ENCODE measurements at places on chromosomes 4 and X. TPM values are rescaled to one million over a fixed set of nuclear protein-coding genes. Genes with fewer than 3 reads are reported as not detected.

DNA sequence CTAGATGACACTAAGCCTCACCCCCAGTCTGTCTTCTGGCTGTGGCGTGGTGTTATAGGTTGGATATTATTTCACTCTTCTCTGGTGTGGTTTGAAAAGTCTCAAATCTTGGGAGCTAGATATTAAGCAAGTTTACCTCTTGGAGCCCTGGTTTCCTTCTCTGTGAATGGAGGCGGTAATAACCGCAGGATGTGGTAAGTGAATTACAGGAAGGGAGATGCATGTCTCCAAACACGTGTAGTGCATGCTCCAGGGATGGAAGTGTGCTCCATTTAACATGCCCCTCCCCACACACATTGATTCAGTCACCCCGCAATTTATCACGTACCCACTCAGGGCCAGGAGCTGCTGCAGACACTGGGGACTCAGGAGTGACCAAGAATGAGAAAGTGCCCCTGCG lies 4.9 kb downstream of the ZNF275 start:
- no peak overlapping the region for H3K27ac ChIP-seq
- H3K4me1 ChIP-seq: peaks cover 8% of the 10 kb centered on the region
- H3K36me3 ChIP-seq: peaks cover 2% of the 10 kb centered on the region
- DNase-seq: no peak
- no peaks in the 10 kb centered on the region for H3K27me3 ChIP-seq

- no peak overlapping the region for H3K27ac ChIP-seq
- H3K4me1 ChIP-seq: peaks cover 20% of the 10 kb centered on the region
- no peaks in the 10 kb centered on the region for H3K27me3 ChIP-seq
- H3K4me3 ChIP-seq: no peak overlapping the region
- DNase-seq: no peak
- H3K36me3 ChIP-seq: no peaks in the 10 kb centered on the region
Measured at GRCh38 chr4:10983885-10984640, 299.5 kb upstream of the CLNK start.

DNA sequence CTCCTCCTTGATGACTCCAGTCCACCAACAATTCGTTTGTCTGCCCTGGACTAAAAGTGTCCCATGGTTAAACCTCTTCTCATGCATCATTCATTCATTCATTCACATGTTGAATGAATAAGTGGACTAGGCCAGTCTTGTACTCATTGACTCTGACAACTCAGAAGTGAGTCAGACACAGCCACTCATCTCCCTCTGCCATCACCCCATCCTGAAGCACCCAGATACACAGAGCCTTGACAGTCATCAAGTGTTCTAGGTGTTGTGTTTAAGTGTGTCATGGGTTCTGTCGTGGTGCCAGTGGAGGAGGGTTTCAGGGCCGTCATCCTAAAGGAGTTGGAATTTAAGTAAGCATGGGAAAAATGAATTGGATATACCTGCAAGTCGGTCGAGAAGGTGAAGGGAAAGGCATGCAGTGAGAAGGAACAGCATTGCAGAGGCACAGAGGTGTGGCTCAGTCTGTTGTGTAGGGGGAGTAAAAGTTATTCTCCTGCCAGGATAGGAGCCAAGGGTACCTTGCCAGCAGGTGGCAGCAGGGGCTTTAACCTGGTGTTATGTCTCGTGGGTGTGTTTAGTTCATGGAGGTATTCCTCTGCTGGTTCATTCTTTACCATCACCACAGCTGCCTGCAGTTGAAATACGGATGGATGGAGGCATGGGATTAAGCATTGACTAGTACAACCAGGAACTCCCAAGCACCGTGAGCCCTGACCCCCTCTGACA lies 18.3 kb downstream of the MAGED2 start:
- no peak for DNase-seq
- no peak overlapping the region for H3K27ac ChIP-seq
- H3K4me1 ChIP-seq: no peaks in the 10 kb centered on the region
- no peaks in the 10 kb centered on the region for H3K36me3 ChIP-seq
- no peak overlapping the region for H3K4me3 ChIP-seq
- H3K27me3 ChIP-seq: no peaks in the 10 kb centered on the region

DNA sequence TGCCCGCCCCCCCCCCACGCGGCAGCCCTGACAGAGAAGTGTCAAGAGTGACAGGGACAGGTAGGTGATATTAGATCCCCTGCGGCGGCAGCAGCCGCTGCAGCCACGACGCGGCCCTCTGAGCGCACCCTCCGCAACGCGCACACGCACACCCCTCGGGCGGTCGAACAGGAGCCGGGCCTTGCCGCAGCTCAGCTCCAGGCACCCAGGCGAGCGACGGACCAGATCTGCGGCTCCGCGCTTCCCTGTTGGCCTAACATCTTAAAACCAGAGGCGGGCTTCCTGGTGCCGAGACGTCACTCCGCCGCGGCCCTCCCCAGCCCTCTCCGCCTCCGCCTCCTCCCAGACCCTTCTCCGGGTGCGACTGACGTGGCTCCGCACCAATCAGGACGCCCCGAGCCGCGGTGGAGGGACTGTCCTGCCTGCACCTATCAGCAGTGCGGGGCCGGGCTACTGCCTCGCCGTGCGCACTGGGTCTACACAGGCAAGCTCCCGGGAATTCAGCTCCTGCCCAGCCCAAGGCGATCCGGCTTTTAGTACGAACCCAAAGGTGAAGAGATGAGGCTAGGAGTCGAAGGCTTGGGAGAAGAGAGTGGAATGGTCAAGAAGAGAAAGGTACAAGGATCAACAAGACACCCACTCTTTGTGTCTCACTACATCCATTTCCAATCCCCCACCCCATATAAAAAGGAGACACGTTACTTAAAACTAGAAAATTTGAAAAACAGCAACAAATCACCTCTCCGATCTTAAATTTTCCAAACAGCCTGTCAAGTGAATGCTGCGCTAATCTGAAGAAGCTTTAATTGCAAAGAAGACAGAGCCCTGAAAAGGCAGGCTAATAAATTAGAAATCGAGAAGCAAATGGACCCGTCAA lies at the start of gene PITX2:
TSS of gene PITX2 (minus strand) at position 237 of the 877 bp plus-strand sequence. CDS start 617 bp downstream, outside the sequence.
- H3K36me3 ChIP-seq: no peaks in the 10 kb centered on the region
- peak; percentile 59 for DNase-seq
- H3K4me1 ChIP-seq: peaks cover 10% of the 10 kb centered on the region
- peaks cover 100% of the 10 kb centered on the region for H3K27me3 ChIP-seq

GRCh38 chr4:58214376-58214775 lies 1104.2 kb upstream of the IGFBP7 start:
- no peak overlapping the region for H3K27ac ChIP-seq
- no peaks in the 10 kb centered on the region for H3K36me3 ChIP-seq
- DNase-seq: no peak

- no peaks in the 10 kb centered on the region for H3K36me3 ChIP-seq
- no peaks in the 10 kb centered on the region for H3K27me3 ChIP-seq
- H3K4me3 ChIP-seq: no peak overlapping the region
- no peak overlapping the region for H3K27ac ChIP-seq
Measured at GRCh38 chr4:10554694-10555093, 97.5 kb upstream of the ZNF518B start.

DNA sequence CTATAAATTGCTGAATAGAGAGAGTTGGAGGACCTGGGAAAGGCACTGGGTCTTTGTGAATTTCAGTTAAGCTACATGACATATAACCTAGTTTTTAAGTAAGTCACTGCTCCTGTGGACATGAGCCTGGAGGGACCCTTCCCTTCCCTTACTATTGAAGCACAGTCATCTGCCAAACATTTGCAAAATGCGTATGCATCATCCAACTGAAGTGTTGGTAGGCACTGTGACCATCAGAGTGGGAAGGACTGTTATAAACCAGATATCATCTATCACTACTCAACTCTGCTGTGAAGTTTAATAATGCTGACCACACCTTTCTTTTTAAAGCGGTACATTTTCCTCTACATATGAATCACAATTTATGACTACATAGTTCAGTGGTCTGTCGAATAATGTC lies 5.2 kb downstream of the GABRA3 start:
- no peaks in the 10 kb centered on the region for H3K36me3 ChIP-seq
- no peaks in the 10 kb centered on the region for H3K4me1 ChIP-seq
- no peak overlapping the region for H3K27ac ChIP-seq
- no peaks in the 10 kb centered on the region for H3K27me3 ChIP-seq
- no peak overlapping the region for H3K4me3 ChIP-seq

DNA sequence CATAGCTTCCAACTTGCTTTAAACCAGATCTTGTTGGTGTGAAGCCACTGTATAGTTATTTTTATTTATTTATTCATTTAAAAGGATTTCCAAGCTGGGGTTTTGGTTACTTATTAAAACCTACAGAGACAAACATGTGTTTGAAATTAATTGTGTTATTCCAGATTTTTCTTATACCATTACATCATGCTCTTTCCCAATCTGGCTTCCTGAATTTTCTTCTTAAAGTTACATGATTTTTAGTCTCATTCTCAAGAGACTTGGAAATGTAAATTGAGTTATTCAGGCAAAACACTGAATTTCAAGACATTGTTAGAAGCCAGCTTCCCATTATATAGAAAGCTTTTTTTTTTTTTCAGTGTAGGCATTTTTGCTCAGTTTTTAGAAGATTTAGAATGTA lies 381.9 kb downstream of the IL1RAPL1 start:
- H3K36me3 ChIP-seq: no peaks in the 10 kb centered on the region
- no peak overlapping the region for H3K4me3 ChIP-seq
- no peak overlapping the region for H3K27ac ChIP-seq
- no peak for DNase-seq
- no peaks in the 10 kb centered on the region for H3K27me3 ChIP-seq

GRCh38 chr4:86398187-86398586 lies 38.3 kb upstream of the MAPK10 start:
- H3K4me3 ChIP-seq: no peak overlapping the region
- DNase-seq: no peak
- no peak overlapping the region for H3K27ac ChIP-seq
- no peaks in the 10 kb centered on the region for H3K4me1 ChIP-seq

DNA sequence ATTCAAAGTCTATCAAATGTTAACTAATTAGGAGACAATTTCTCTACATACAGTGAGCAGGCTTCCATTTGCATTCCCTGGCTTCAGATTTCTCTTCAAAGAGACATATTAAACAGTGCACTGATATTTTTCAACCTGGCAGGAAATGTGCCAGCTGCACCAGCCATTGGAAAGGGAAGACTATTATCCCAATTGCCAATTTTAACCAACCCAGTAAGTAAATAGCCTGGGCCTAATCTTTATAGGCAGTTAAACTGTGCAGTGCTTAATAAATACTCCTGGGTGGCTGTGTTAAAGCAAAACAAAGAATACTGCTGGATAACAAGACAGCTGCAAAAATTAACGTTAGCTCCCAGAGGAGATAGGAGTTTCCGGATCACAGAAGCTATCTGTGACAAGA lies 111.9 kb upstream of the GALNT7 start:
- H3K4me1 ChIP-seq: no peaks in the 10 kb centered on the region
- no peaks in the 10 kb centered on the region for H3K36me3 ChIP-seq
- H3K4me3 ChIP-seq: no peak overlapping the region
- no peak for DNase-seq

GRCh38 chr4:105568584-105568983 lies 16.2 kb downstream of the ARHGEF38 start:
- DNase-seq: no peak
- H3K4me1 ChIP-seq: no peaks in the 10 kb centered on the region
- H3K27me3 ChIP-seq: no peaks in the 10 kb centered on the region
- no peak overlapping the region for H3K4me3 ChIP-seq

GRCh38 chr4:184267673-184268583 lies 50.3 kb upstream of the ENPP6 start:
- DNase-seq: peak; percentile 48
- no peaks in the 10 kb centered on the region for H3K27me3 ChIP-seq
- H3K4me1 ChIP-seq: peaks cover 17% of the 10 kb centered on the region
- H3K36me3 ChIP-seq: no peaks in the 10 kb centered on the region
- H3K27ac ChIP-seq: peak overlapping the region; percentile 91
- H3K4me3 ChIP-seq: peak overlapping the region; percentile 51

DNA sequence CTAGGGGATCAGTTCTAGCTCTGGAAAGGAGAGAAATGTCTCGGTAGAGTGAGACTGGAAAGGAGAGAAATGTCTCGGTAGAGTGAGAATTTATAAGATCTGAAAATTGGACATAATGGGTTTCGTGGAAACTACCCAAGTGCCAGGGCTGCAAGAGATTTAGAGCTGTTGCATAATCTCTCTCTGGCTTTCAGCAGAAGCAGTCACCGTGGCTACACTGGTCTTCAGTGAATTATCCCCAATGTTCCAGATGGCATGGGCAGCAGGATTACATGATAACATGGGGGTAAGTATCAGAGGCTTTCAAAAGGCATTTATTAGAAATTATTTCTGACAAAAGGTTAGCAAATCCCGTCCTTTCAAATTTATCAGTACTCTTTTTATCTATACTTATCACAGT lies 435.5 kb downstream of the NKX6-1 start:
- DNase-seq: no peak
- H3K4me1 ChIP-seq: no peaks in the 10 kb centered on the region
- no peaks in the 10 kb centered on the region for H3K27me3 ChIP-seq
- no peak overlapping the region for H3K4me3 ChIP-seq
- no peak overlapping the region for H3K27ac ChIP-seq

DNA sequence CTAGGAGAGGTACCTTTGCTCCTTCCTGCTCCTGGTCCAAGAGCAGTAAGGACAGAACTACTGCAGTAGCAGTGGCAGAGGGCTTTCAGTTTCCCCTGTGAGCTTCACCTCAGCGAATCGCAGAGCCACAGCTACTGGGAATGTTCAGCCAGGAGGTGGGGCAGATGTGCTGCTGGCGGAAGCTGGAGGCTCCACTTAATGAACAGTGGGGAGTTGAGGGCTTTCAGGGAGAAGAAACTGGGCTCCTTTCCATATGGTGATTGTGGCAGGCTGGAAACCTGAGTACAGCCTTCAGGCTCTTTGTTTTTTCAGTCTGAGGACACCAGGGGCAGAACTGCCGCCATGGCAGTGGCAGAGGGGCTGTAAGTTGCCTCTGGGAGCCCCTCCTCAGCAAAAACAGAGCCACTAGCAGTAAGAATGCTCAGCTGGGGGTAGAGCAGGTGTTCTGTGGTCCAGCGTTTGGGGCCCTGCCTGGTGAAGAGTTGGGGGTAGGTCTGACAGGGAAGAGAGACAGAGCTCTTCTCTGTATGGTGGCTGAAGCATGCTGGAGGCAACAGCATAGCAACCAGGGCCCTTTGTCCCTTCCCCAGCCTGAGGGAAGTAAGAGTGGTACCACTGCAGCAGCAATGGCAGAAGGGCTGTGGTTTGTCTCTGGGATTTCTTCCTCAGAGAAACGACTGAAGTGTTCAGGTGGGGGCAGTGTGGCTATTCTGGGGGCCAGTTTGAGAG lies 106.0 kb upstream of the GRXCR1 start:
- no peaks in the 10 kb centered on the region for H3K36me3 ChIP-seq
- H3K4me1 ChIP-seq: no peaks in the 10 kb centered on the region
- DNase-seq: no peak
- no peak overlapping the region for H3K4me3 ChIP-seq
- no peak overlapping the region for H3K27ac ChIP-seq
- H3K27me3 ChIP-seq: no peaks in the 10 kb centered on the region

DGAT2L6 gene
- total RNA-seq: not detected

HMX1 gene
- total RNA-seq: not detected

NHSL2 gene
- 0.80 TPM for total RNA-seq

AKAP14 gene
- total RNA-seq: 0.09 TPM

TMEM154 gene
- 5.5 TPM for total RNA-seq

TAF7L gene
- total RNA-seq: 0.19 TPM

USP17L22 gene
- total RNA-seq: not detected

All from thymus (tissue), 14 donors.